ENCODE measurements at places on chromosomes 13 and 19. TPM values are rescaled to one million over a fixed set of nuclear protein-coding genes. Genes with fewer than 3 reads are reported as not detected.

- H3K36me3 ChIP-seq, result no peaks in the 10 kb centered on the region
- no peaks in the 10 kb centered on the region for H3K27me3 ChIP-seq
- H3K4me3 ChIP-seq, result no peak overlapping the region
These were observed 218.1 kb upstream of the ARGLU1 start for GRCh38 chr13:106786006-106786563.

DNA sequence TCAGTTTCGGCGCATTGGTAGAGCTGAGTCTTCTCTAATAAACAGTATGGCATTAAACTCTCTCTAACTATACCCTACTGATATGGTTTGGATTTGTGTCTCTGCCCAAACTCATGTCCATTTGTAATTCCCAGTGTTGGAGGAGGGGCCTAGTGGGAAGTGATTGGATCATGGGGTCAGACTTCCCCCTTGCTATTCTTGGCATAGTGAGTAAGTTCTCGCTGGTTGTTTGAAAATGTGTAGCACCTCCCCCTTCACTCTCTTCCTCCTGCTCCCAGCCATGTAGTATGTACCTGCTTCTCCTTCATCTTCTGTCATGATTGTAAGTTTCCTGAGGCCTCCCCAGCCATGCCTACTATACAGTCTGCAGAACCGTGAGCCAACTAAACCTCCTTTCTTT lies 682.7 kb upstream of the ARGLU1 start:
- H3K27me3 ChIP-seq, result no peaks in the 10 kb centered on the region
- no peaks in the 10 kb centered on the region for H3K36me3 ChIP-seq

DNA sequence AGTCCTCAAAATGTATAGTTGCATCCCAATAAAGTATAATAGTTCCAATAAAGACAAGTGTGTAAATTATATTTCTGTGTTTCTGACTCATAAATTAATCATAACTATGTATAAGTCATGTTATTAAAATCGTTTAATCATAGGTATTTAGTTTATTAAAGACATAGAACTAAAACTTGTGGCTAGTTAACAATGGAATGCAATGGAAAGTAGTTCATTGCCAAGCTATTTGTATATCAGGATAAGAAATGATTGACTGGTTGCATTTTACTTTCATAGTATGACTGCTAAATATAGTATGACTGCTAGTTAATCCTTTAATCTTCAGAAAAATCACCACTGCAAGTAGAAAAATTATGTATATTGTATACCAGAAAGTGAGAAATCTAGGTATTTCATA lies 16.9 kb downstream of the COG3 start:
- peaks cover 14% of the 10 kb centered on the region for H3K36me3 ChIP-seq
- H3K4me1 ChIP-seq, result no peaks in the 10 kb centered on the region
- no peak overlapping the region for H3K27ac ChIP-seq

GRCh38 chr13:35630551-35631275 lies 154.2 kb upstream of the MAB21L1 start:
- peaks cover 3% of the 10 kb centered on the region for H3K36me3 ChIP-seq
- H3K27ac ChIP-seq, result no peak overlapping the region

DNA sequence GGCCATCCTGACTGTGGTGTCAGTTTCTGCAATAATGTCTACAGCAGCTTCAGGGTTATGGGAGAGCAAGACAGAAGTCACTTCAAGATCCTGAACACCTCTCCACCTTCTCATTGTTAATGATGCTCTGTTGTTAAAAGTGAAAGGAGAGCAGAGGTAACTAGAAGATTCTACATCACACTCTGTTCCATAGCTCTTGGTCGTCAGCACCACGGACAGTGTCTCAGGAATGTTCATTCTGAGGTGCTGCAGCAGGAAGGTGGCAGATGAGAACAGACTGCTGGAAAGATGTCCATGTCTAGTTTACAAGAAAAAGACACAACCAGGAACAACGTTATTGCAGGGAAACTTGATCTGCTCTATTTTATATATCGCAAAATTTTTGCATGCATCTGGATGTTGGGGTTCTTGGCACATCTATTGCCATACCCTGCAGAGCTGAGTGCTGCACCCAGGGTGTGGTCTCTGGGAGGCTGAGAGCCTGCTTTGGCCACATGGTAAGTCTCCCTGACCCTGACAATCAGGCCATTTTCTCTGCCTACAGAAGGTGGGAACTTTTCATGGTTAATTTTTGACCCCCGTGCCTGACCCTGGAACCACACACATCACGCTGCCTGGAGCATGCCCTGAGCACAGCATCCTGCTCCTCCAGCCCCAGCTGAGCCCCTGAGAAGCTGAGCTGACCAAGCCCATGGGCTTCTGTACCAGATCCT lies 12.7 kb downstream of the CEACAM21 start:
- H3K27ac ChIP-seq, result no peak overlapping the region
- H3K36me3 ChIP-seq, result peaks cover 10% of the 10 kb centered on the region
- no peak for DNase-seq

GRCh38 chr13:20353973-20354372 lies 121.9 kb upstream of the GJB6 start:
- no peak overlapping the region for H3K4me3 ChIP-seq
- no peaks in the 10 kb centered on the region for H3K27me3 ChIP-seq
- H3K36me3 ChIP-seq, result no peaks in the 10 kb centered on the region
- no peak for DNase-seq

DNA sequence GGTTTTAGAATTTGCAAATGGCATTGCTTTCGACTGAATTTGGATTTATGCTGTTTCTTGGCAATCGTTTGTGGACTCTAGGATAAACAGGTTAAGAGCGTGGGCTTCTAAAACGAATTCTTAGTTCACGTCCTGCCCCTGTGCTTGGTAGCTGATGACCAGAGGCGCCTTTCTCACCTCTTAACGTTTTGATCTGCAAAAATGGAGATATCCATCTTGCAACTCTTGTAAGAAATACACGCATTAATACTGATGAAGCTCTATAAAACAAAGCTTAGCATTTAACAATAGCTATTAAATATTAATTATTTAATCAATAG lies 580 bp upstream of the KATNAL1 start:
- no peak for DNase-seq
- peaks cover 5% of the 10 kb centered on the region for H3K4me1 ChIP-seq
- no peaks in the 10 kb centered on the region for H3K36me3 ChIP-seq

DNA sequence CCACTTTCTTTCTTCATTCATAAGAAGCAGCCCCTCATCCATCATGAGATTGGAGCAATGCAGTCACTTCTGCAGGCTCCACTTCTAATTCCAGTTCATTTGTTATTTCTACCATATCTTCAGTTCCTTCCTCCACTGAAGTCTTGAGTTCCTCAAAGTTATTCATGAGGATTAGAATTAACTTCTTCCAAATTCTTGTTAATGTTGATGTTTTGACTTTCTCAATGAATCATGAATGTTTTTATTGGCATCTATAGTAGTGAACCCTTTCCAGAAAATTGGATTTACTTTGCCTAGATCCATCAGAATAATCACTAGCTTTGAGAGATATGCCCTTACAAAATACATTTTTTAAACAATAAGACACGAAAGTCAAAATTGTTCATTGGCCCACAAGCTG lies 2567.7 kb upstream of the PCDH20 start:
- H3K27me3 ChIP-seq, result no peaks in the 10 kb centered on the region
- H3K4me1 ChIP-seq, result no peaks in the 10 kb centered on the region
- H3K4me3 ChIP-seq, result no peak overlapping the region
- H3K36me3 ChIP-seq, result no peaks in the 10 kb centered on the region

DNA sequence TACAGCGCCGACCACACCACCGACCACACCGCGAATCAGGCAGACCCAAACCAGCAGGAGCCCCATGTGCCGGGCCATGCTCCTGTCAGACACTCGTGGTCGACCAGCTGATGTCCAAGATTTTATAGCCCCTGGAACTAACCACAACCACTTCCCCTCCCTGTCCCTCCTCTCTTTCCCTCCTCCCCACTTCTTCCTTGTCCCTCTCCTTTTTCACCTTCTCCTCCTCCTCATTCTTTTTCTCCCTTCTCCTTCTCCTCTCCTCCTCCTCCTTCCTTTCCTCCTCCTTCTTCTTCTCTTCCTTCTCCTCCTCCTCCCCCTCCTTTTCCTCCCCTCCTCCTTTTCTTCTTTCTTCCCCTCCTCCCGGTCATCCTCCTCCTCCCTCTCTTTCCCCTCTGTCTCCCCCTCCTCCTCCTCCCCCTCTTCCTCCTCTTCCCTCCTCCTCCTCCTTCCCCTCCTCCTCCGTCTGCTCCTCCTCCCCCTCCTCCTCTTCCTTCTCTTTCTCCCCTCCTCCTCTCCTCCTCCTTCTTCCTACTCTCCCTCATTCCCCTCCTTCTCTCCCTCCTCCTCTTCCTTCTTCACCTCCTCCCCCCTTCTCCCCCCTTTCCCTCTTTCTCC lies 670 bp downstream of the BSPH1 start:
- no peak for DNase-seq
- H3K27ac ChIP-seq, result no peak overlapping the region
- H3K4me3 ChIP-seq, result no peak overlapping the region
- no peaks in the 10 kb centered on the region for H3K27me3 ChIP-seq
- no peaks in the 10 kb centered on the region for H3K36me3 ChIP-seq

DNA sequence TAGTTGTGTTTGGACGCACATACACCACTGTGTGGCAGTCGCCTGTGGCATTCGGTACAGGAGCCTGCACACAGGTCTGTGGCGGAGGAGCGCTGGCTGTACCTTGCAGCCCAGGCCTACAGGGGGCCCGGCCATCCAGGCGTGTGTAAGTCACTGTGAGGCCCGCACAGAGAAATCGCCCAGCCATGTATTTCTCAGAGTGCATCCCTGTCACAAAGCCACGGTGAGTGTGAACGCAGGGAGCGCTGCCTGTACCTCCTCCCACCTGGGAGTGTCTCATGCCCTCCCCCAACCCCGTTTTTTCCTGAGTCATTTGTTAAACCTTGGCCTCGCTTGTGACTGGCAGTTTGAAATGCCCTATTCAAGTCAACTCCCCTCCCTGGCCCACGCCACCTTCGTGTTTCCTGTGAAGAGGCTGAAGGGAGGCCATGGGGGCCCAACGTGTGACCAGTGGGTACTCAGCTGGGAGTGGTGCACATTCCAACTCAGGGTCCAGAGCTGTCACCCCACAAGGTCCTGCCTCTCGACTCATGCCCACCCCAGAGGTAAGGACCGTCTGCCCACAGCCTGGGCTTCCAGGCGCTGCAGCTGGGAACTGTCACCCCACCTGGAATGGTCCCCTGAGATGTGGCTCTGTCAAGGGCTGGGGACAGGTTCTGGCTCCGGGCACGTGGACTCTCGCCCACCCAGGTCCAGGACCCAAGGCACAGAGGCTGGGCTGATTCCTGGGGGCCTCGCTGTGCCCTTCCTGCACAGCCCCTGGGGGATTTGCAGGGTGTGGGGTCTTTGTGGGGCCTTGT lies 11.6 kb upstream of the RASA3 start:
- H3K36me3 ChIP-seq, result no peaks in the 10 kb centered on the region
- H3K4me3 ChIP-seq, result no peak overlapping the region
- peaks cover 15% of the 10 kb centered on the region for H3K4me1 ChIP-seq
- DNase-seq, result no peak
- no peaks in the 10 kb centered on the region for H3K27me3 ChIP-seq
- H3K27ac ChIP-seq, result no peak overlapping the region

DNA sequence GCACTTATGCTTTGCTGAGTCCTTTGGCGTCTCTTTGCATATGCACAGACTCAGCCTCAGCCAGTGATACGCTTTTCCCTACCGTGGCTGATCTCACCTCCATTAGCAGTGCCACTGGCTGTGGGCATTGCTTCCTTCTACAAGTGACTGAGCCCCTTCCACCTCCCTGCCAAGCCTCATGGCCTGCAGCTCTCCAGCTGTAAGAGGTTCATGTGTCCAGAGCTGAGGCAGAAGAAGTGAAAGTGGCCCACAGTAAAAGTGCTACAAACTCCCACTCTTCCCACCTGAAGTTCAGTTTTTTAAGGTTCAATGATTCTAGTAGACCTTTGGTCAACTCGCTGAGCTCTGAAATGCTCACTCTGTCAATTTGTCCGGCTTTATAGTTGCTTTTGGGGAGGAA lies 44.7 kb downstream of the SMARCA4 start:
- no peaks in the 10 kb centered on the region for H3K4me1 ChIP-seq
- H3K36me3 ChIP-seq, result peaks cover 80% of the 10 kb centered on the region
- DNase-seq, result no peak
- no peak overlapping the region for H3K27ac ChIP-seq
- H3K27me3 ChIP-seq, result no peaks in the 10 kb centered on the region

GRCh38 chr19:49701271-49701786 lies 10.4 kb downstream of the CPT1C start:
- H3K36me3 ChIP-seq, result peaks cover 80% of the 10 kb centered on the region
- no peak overlapping the region for H3K4me3 ChIP-seq
- no peak for DNase-seq

DNA sequence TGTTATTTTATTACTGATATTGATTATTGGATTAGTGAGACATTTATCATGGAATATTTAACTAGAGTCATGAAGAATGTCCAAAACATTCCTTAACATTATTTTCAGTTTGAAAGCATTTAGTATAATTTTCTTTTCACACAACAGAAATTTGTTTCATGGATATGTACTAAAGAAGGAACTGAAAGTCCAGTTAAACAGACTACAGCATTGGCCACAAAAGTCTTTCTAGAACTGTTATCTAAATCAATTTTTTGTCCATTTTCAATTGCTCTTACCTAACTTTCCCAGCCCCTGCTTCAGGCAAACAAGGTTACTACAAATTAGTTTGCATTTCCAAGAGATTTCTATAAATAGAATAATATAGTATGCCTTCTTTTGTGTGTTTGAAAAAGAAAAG lies 1018.0 kb upstream of the PCDH20 start:
- DNase-seq, result no peak
- no peak overlapping the region for H3K4me3 ChIP-seq
- H3K4me1 ChIP-seq, result no peaks in the 10 kb centered on the region
- no peak overlapping the region for H3K27ac ChIP-seq
- H3K36me3 ChIP-seq, result no peaks in the 10 kb centered on the region

DNA sequence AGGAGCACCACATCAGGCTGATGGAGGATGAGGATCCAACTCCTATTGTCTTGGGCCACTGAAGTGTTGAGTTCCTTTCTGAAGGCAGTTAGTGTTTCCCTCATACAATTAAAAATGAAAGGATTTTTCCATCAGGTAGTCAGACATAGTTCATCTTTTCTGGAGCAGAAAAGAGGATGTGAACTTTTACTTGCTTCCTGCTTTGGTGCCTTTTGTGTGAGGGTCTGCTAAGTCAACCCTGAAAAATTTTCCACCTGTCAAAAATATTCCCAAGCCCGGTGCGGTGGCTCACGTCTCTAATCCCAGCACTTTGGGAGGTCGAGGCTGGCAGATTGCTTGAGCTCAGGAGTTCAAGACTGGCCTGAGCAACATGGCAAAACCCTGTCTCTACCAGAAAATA lies 43.9 kb downstream of the RGCC start:
- H3K27ac ChIP-seq, result no peak overlapping the region
- H3K27me3 ChIP-seq, result no peaks in the 10 kb centered on the region
- DNase-seq, result no peak
- peaks cover 3% of the 10 kb centered on the region for H3K4me1 ChIP-seq
- no peak overlapping the region for H3K4me3 ChIP-seq
- no peaks in the 10 kb centered on the region for H3K36me3 ChIP-seq

SGCG gene
- total RNA-seq, result 1.1 TPM

OR10H1 gene
- total RNA-seq, result not detected

F2RL3 gene
- total RNA-seq, result 0.10 TPM

TTC9B gene
- total RNA-seq, result 19.9 TPM

TMEM86B gene
- 1.9 TPM for total RNA-seq

PGLYRP1 gene
- total RNA-seq, result not detected

Data from spinal cord (tissue), 10 donors.